ENCODE measurements at places on chromosomes 5 and 9.

GRCh38 chr5:14895301-14895700 lies 23.7 kb upstream of the ANKH start:
- no peak for DNase-seq

- DNase-seq, result peak; percentile 12
Observed at GRCh38 chr5:65190328-65191053, 291.2 kb downstream of the ADAMTS6 start.

DNA sequence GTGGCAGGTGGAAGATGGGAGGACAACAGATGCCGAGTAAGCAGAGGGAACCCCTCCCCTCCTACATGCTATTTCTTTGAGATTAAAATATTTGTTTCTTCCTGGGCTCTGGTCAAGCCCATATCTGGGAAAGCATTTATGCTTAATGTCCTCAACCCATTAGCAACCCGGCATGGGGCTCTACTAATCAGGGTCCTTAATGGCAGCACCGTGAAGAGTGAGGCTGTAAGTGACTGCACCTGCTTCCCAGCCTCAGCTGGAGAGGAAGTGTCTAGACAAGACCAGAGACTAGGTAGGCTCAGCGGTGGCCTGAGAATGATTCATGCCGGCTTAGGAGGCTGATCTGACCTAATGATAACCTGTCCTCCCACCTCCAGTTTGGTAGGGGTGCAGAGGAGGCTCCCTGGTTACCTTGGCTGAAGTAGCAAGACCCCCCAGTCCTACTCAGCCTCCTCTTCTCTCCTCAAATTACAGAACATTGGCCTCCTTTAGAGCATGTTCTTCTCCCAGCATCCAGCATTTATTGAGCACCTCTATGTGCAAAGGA lies 61.3 kb upstream of the HSPA9 start:
- no peak for DNase-seq

DNA sequence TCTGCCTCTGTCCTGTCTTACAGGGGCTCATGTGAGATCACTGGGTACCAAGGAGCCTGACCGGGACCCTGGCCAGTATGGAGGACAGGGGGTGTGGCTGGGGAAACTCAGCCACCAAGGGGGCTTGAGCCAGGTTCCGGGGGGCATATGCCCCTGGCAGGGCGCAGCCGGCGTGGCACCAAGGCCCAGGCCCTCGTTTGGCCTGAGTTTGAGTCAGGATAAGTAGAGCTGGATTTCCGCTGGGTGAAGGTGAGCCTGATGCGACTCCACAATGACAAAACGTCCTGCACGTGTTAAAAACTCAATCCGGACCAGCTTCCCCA lies 616 bp upstream of the TSPAN17 start:
- DNase-seq, result no peak

GRCh38 chr5:116454417-116454927 lies 120.2 kb downstream of the SEMA6A start:
- no peak for DNase-seq

GRCh38 chr5:149893403-149893931 lies 51.1 kb downstream of the PDE6A start:
- no peak for DNase-seq

DNA sequence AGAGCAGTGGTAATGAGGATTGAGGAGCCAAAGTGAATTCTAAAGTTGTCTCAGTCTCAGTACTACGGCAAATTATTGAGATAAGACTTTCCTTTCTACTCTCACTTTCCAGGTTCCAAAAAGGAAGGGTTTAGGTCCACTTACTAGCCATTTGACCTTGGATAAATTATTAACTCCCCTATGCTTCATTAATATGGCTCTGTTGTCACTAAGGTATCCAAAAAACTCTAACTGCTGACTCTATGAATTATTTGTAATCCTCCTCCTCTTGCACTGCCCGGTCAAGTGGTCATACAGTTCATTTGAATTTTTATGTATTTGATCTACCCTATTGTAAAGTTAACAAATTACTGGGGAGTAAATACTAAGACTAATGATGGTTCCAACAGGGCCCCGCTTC lies 17.7 kb upstream of the UGCG start:
- DNase-seq, result no peak

GRCh38 chr5:5014586-5015235 lies 125.4 kb upstream of the ADAMTS16 start:
- no peak for DNase-seq

DNA sequence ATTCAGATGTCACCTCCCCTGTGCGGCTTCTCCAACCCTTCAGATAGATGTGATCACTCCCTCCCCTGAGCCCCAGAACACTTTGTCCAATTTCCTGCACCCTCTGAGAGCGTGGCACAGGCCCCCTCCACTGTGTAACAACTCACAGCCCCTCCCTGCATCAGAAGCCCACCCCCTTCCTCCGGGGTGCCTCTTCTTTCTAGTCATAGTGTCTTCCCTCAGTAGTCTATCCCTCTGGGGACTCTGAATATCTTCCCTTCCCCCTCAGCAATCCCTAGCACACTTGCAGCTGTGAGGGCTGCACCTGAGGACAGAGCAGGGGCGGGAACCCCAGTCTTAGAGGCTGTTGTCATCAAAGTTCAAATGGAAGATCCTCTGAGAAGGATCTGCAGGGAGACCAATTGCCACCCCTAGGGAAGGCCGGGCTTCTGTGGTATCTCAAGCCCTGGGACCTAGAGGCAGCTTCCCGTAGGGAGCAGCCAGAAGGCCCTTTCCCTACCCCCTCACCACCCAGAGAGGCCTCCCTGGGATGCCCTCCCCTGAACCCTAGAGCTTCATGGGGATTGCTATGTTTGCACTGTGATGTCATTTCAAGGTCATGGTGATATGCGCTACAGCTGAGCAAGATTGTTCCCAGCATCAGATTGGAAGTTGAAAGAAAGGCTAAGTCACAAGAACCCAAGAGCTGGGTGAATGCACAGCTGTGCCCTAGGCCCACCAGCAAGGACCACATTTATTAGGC lies 70.7 kb downstream of the THBS4 start:
- DNase-seq, result no peak

- no peak for DNase-seq
Observed at GRCh38 chr5:38725371-38725865, 120.4 kb upstream of the OSMR start.

GRCh38 chr5:75239681-75240080 lies 3.0 kb upstream of the ANKRD31 start:
- DNase-seq, result no peak

DNA sequence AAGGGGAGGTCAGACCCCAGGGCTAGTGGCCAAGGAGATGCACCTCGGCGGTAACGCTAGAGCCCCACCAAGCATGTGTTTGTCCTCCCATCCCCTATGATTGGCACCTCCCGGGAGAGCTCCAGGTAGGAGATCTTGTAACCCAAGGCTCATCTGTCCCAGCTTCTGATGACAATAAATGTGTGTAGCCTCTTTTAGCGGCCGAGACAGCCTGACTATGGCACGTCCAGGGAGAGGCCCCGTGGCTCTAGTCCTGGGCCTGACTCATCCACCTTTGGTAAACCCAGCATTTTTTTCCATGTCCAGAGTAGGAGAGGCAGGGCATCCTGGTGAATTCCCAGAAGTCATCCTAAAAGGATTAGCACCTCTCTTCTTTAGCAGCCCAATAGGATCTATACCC lies 39.2 kb downstream of the IRF1 start:
- no peak for DNase-seq

DNA sequence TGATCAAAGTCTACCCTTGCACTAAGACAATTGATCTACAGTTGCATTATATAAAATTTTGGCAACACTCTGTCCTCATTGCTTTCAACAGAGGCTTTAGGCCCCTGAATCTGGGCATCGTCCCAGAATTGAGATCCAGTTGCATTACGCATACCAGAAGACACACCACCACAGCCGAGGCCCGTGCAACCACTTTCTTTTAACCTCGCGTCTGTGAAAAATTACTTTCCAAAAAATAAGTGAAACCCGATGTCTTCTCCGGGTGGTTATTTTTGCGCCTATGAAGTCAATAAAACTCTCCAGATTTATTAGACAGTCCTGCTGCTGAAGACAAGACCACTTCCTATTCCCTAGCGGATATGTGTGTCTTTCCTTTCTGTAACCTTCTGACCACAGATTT lies 52.1 kb upstream of the NFIB start:
- no peak for DNase-seq

- DNase-seq, result no peak
Observed at GRCh38 chr5:139369181-139369580, 13.9 kb downstream of the SLC23A1 start.

GRCh38 chr5:124935065-124935464 lies 188.6 kb upstream of the ZNF608 start:
- DNase-seq, result no peak

DNA sequence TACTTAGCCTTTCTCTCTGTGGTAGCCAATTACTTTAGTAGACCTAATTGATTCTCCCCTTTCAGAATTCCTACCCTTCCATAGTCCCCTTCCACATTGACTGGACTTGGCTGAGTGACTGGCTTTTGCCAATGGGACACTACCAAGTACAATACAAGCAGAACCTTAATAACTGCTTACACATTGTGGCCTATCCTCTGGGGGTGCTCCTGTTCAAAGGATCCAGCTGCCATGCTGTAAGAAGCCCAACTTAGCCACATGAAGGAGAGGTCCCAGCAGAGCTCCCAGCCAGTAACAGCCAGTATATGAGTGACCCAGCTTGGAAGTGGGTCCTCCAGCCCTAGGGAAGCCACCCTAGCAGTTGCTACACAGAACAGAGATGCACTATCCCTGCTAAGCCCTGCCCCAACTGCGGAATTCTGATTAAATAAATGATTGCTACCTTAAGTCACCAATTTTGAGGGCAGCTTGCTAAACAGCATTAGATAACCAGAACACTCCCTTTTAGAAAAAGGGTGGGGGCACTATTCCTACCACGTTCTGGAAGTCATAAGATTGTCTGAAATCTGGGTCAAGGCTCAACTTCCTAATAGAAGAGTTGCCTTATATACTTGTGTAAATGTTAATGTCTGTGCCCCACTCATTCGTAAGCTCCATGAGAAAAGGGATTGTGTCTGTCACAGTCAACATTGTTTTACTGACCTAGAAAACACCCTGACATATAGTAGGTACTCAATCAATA lies 11.1 kb upstream of the APTX start:
- no peak for DNase-seq

DNA sequence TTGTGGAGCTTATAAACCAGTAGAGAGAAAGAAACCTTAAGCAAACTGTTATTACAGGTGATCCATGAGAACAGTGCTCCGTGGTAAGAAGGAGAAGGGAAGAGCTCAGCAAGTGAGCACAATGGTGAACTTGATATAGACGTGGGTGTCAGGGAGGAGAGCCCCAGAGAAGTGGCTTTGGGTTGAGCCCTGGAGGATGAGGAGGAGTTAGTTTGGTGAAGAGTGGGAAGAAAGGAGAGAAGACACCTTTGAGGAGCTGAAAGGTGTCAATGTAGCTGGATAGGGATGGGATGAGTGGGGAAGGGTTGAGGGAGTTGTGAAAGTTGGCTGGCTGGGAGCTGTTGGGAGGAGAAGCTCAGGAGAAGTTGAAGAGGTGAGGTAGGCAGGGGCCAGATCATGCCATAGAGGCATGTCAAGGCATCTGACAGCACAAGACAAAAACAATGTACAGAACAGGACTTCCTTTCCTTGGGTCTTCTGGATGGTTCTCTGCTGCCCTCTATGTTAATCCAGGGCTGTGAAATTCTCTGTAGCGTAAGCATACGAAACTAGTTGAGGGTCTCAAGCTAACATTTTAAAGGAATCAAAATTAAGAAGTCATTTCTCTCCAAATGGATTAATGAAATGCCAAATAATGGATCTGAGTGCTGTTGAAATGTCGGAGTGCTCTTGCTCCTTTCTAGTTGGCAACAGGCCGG lies 501.9 kb downstream of the KDM4C start:
- DNase-seq, result no peak

DNA sequence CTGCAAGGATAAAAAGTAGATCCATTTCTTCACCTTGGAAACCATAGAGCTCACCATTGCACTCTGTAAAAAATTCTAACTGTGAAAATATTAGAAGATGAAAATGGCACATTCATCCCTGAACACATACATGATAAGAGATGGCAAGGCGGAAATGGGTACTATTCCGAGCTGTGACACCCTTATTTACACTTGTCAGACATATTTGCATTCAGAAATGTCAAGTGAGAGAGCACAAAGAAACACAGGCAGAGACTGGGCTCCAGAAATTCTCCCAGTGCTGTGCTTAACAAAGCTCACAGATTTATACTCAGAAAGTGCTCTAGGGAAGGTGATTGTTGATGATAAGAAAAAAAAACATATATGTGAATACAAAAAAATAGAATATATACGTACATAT lies 170.3 kb upstream of the PUM3 start:
- DNase-seq, result no peak

DNA sequence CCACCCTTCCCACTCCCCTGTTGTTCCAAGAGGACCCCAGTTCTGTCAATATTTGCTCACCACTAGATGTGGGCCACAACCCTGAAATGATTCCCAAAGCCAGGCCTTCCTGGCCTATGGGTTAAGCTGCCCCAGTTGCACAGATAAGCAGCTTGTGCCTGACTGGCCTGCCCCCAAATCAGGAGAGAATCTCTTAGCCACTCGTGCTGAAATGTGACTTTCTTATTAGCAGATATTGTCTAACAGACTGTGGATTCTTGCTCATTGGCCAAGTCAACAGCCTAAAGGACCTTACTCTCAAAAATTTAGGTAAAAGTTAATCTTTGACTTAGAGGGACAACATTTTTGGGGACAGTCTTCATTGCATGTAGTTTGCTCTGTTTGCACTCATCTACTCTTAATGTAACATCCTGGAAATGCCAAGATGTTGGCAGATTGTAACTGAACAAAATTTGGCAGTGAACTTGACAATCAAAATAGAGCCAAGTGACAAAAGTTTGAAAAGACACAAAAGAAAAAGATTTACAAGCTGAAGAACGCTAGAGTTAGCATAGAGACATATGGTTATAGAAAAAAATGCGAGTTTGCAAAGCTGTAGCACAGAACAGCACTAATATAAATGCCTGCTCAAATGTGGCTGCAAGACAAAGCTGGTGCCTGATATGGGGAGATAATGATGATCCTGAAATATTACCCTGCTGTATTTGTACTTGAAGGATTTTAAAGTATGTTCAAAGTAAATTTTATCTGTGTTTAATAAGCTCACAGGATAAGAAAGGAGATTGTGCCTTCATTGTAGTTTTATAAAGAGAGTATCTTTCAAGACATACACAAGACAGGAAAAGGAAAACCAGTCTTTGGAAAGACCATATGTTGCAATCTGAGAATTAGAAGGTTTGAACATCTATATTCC lies 29.0 kb upstream of the FSD1L start:
- no peak for DNase-seq
